ENCODE measurements at places on chromosomes 12 and 14.

GRCh38 chr14:103393070-103393469 lies 7.9 kb downstream of the MARK3 start:
- DNase-seq = no peak

DNA sequence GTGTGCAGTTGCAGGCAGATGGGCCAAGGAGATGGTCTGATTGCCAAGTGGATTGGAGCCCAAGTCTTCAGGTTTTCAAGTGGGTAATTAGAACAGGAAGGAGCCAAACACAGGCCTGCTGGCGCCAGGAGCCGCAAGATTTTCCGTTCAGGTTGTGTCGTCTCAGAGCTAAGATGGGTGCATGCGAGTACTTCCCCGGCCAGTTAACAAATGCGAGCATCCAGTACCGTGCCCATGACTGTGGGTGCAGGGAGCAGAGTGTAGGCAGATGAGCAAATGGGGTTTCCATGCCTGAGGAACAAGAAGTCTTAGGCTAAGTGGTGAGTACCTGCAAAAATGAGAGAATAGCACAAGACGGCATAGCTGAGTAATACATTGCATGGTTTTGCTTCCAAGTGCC lies 90.5 kb downstream of the CHST11 start:
- DNase-seq = no peak

- DNase-seq = no peak
Observed at GRCh38 chr12:80485222-80485987, 41.4 kb downstream of the PTPRQ start.

GRCh38 chr12:120677765-120678473 lies 9.0 kb upstream of the MLEC start:
- DNase-seq = no peak

DNA sequence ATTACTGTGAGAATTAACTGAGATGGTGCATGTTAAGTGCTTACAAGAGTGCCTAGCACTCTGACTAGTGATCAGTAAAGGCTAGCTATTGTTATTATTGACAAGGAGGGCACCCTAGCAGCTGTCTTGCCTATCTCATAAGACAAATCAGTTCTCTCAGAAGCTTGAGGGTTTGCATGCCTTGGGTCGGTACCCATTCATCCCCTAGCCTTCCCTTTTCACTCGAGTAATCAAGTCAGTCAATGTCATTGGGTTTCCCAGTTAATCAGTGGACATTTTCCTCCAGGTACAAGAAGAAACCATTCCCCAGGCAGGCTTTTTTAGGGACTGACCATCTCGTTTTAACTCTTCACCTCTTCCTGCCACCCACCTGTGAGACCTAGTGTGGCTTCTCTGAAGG lies 10.4 kb upstream of the TFCP2 start:
- DNase-seq = no peak

GRCh38 chr14:56862836-56863235 lies 52.6 kb upstream of the OTX2 start:
- DNase-seq = no peak

- no peak for DNase-seq
Observed at GRCh38 chr12:2264651-2265232, 212.0 kb downstream of the CACNA1C start.

DNA sequence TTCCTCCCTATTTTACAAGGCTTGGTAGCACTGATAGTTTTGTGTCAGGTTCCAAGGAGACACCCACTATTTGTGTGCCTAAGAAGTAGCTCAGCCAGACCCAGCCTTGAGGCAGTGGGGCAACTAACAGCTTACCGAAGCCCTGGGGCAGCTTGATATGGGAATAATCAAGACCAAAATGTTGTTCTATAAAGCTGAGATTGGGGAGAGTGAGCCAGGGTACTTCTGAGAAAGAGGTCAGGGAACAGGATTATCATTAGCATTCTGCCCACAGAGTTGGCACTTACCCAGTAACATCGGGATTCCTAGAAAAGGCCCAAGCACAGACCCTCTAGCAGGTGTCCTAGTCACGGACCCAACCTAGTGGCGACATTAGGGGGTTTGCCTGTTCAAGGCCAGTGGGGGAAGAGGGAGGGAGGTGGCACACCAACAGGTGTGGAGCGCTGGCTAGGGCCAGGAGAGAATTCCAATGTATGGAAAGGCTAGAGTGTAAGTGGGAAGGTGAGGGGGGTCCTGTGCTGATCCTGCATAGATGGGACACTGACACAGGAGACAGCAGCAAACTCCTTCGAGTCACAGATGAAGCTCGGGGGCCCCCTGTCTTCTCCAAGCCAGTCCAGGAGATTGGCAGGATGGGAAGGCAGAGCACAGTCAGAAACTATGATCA lies 4.9 kb downstream of the PPP1R3E start:
- no peak for DNase-seq

DNA sequence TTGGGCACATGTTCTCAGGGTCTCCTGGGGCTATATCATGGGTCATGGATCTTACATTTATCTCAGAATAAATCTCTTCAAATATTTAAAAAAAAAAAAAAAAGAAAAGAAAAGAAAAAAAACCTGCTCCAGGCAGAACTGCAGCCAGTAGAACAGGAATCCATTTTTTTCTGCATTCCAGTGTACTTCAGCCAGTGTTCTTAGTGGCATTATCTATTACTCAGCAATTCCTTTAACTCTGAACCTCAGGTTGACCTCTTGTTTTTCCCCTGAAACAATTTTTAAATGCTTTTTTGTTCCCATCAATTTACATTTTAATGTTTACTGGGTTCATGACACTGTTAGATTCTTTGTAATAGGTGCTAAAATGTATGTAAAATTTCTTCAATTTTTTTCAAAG lies 66.7 kb upstream of the STXBP6 start:
- DNase-seq = no peak

GRCh38 chr14:21924479-21924878 lies 250.9 kb upstream of the OR4E1 start:
- DNase-seq = peak; percentile 60

- peak; percentile 38 for DNase-seq
Observed at GRCh38 chr12:124321040-124321481, 26.2 kb downstream of the RFLNA start.

DNA sequence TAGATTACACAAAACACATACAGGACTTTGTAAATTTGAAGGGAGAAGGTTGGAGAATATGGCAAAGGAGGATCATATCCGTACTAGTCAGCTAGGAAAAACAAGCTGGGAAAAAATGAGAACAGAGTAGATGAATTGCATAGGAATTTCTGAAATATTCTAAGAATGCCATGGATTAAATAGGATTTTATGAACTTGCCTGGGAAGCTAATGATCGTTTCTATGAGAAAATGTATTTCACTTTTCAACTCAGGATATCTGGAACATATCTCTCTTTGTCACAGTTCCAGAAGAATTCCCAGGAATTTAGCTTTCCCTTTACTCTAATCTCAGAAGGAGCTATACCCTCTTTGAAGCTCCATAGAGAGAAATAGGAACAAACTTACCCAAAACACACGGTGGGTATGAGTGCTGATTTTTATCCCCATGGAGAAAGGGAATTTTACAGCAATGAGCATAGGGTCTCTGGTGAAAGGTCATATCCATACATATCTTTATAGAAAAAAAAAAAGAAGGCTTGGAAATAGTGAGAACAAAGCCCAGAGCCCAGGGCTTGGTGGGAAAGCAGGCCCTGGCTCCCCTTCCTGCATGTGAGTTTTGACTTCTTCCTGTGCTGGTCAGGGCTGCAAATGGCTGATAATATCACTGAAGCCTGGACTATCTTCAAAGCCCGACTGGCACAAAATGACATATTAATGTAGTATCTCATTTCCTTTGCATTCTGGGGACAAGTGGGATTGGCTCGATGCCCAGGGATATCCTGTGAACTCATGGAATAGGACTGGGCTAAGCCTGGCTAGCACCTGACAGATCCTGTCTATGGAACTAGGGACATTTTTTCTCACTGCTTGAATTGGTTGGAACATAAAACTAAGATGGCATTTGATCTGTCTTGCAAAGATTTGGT lies 136.3 kb downstream of the AEBP2 start:
- no peak for DNase-seq

DNA sequence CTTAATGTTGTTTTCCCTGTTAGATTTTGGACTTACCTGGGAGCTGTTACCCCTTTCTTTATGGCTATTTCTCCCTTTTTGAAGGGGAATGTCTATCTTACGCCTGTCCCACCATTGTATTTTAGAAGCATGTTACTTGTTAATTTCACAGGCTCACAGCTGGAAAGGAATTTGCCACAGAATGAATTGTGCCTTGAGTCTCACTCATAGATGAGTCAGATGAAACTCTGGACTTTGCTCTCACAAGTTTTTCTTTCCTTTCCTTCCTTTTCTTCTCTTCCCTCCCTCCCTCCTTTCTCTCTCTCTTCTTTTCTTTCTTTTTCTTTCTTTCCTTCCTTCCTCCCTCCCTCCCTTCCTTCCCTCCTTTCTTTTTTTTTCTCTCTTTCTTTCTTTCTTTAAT lies 9.3 kb upstream of the ATF7IP start:
- no peak for DNase-seq

DNA sequence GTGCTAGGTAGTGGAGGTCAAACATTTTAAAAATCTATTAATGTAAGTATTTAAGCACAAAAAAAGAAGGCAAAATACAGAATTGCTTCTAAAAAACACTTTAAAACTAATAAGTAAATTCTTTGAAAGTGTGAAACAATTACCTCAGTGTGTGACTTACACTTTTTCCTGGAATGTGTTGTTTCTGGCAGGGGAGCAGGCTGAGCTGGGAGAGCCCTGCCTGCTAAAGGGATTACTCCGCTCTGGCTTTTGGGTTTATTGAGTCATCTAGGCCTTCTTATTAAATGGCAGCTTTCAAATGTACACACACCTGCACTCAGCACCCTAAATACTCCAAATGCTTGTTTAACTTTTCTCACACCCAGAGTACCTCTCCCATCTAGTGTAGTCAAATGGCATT lies 279.8 kb downstream of the AKAP6 start:
- no peak for DNase-seq

- no peak for DNase-seq
Observed at GRCh38 chr14:104579507-104579906, at the start of gene C14orf180. C14orf180 (plus strand) TSS chr14:104579764; CDS start chr14:104586431, 6,667 bp downstream.

GRCh38 chr12:85280984-85281630 lies 1.1 kb downstream of the ALX1 start:
- no peak for DNase-seq

DNA sequence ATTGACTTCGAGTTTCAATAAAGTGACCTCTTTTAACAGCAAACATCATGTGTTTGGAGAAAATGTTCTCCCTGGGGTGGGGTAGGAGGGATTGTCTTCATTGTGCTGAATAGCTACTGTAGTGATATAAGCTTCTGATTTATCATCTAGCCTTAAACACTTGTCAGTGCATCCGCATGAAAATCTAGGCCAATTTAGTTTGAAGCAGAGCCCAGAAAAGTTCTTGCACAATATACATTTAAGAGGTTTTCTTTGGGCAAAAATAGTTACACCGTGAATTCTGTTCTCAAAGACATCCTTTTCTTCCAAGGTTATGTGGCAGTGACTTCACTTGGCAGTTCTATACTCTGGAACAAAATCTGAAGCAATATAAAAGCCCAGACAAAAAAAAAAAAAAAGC lies 136.0 kb upstream of the IFNG-AS1 start:
- no peak for DNase-seq

DNA sequence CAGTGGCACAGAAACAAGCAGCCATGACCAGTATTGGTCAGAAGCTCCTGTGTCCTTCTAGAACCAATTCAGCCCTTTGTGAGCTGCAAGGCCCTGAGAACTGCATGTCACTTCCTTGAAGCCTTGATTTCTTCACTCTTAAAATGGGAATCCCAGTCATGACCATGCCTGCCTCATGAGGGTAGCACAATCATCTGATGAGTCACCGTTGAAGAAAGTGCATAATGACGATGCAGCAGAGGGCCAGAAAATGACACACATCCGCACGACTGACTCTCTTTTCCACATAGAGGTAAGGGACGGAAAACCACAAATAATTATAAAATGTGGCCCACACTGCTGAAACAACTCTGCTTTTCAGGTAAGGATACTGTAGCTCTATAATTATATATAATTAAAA lies 777.4 kb downstream of the BCL11B start:
- no peak for DNase-seq

- DNase-seq = no peak
Observed at GRCh38 chr12:6925239-6925539, 2.6 kb upstream of the ATN1 start.

GRCh38 chr14:90720832-90721231 lies 95.4 kb downstream of the TTC7B start:
- DNase-seq = no peak

GRCh38 chr14:91308337-91308736 lies 63.8 kb upstream of the GPR68 start:
- no peak for DNase-seq

- no peak for DNase-seq
Observed at GRCh38 chr12:5511644-5512600, 80.0 kb downstream of the NTF3 start.

DNA sequence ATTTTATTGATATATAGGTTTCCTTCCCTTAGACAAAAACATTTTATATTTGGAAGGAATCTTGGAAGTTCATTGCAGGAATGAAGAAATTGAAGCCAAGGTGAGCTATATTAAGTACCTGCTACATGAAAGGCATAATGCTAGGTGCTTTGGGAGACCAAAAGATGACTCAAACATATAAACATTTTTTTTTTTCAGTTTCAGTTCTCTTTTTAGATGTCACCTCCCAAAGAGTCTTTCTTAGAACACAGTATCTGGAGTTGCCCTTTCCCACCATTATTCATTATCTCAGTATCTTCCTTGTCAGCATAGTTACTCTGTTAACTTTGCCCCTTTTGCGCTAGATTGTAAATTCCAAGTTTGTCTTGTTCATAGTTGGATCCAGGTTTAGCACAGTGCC lies 1.1 kb downstream of the LIN52 start:
- DNase-seq = no peak

DNA sequence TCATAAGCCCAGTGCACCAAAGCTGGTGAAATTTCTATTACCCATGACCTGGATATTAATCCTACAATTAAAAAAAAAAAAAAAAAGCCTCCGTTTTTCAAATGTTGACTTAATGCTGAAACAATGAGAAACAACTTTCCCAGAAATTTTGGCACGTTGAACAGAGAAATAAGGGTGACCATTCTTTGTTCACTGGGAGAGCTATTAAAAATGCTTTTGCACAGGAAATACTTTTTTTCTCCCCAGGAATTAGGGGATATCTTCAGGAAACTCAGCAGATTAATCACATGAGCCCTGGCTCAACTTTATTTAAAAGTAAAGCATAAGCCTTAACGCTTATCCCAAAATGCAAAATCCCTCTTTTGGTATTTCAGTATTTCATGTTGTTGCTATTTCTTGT lies 54.8 kb upstream of the FLRT2 start:
- DNase-seq = no peak

GRCh38 chr12:1517007-1517406 lies 77.4 kb downstream of the FBXL14 start:
- DNase-seq = no peak

DNA sequence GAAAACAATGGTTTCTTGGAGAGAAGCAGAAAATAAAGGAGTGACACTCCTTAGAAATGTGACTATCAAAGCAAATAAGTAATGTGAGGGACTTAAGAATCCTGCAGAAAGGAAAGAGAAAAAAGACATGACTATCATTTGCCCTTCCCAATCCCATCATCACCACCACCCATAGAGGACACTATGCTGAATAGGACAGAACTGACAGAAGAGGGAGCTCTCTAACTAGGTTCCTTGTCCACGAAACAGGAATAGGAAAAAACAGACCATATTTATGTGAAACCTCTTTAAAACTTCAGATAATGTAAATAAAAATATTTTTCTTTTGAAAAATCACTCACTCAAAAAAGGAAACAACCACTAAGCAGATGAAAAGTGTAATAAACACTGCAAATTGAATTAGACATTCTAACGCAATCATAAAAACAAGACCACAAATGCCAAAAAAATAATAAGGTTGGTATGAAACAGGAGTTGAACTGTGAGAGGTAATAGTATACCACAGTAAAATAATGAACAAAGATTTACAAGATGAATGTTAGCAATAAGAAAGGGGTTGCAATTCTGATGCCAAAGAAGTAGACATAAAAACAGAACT lies 24.1 kb downstream of the KLRD1 start:
- peak; percentile 67 for DNase-seq
